ENCODE measurements at places on chromosomes 3 and 15.

DNA sequence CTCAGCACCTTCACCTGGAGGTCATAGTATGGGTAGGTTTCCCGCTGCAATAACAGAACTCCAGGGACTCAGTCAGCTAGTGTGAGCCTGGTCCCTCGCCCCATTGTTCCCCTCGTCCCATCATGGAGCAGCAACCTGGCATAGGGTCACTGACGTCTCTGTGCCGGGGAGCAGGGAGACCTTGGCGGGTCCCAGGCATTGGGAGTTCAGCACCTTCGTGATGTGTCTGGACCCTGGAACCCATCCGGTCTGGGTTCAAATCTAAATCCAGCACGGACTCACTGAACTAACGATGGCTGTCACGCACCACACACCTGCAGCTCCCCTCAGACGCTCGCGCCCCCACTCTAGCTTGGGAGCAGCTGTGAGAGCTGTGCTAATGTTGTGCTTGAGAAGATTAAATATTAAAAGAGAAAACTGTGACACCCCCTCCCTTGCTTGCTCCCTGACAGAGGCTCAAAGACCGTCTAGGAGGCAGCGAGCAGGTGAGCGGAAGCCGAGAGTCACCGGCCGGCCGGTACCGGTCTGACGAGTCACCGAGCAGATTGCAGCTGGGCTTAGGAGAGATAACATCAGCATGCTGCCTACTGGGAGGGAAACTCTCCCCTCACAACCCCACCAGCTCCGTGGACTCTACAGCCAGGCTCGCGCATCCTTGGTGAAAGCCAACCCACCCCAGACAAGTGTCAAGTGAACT lies 742 bp downstream of the PLA2G4F start:
- no peak for DNase-seq

DNA sequence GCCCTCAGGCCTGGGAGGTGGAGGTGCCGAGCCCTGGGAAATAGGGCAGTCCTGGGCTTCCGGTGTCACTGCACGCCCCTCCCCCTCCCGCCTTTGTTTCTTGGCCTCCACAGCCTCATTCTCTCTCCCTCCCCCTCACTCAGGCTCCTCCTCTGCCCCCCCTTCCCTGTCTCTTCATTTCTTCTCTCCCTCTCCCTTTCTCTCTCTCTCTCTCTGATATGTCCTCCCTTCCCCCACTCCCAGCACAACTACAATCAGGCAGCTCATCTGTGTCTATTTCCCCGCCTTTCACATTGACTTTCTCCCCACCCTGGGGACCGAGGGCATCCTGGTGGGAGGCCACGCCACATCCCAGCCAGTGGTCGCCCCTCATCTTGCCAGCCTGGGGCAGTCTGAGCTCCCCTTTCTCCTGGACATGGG lies 40.2 kb downstream of the IDH2 start:
- no peak for DNase-seq

GRCh38 chr15:73176598-73176997 lies 124.3 kb downstream of the NEO1 start:
- no peak for DNase-seq

GRCh38 chr3:197082871-197083270 lies 53.3 kb upstream of the MELTF start:
- DNase-seq: peak; percentile 7

GRCh38 chr3:127216415-127217261 lies 23.7 kb downstream of the PRR23E start:
- DNase-seq: no peak

- DNase-seq: no peak
These were observed 901 bp upstream of the RASSF1 start for GRCh38 chr3:50341537-50341936.

- no peak for DNase-seq
These were observed 14.4 kb upstream of the ACAN start for GRCh38 chr15:88788816-88789215.

DNA sequence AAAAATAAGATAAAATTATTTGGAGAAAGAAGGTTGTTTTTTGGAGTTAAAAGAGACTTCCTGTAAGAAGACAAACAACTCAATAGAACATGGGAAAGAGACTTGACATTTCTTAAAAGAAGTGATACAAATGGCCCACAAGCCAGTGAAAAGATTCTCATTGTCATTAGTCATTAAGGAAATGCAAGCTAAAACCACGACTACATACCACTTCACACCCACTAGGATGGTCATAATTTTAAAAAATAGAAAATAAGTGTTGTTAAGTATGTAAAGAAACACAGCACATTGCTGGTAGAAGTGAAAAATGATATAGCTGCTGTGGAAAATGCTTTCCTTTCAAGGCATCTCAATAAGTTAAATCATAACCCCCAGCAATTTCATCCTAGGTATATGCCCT lies 44.4 kb upstream of the GK5 start:
- DNase-seq: no peak

- no peak for DNase-seq
These were observed 38.8 kb downstream of the BHLHE40 start for GRCh38 chr3:5017925-5018531.

DNA sequence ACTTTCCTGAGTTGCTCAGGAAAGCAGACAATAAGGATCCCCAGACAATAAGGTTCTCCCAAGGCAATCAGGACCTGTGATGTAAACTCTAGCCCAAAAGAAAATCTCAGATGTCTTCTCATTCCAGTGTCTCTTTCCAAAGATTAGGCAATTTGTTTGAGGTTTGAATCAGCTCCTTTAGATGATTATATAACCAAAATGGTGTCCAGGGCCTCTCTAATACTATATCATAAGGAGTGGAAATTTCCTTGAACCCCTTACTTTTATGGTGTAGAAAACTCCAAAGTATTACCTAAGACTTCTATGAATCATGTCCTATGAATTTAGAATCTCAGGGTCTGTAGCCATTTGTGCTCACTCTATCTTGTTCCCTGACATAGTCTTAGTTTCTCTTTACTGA lies 65.9 kb downstream of the GPR176 start:
- no peak for DNase-seq

Measured in hepatic stellate cell (primary cell).